ENCODE measurements at places on chromosomes 12 and 14.

GRCh38 chr14:49870908-49871307 is 18.3 kb upstream of the NEMF start:
- DNase-seq, result no peak

GRCh38 chr14:60647081-60647836 is 2.0 kb downstream of the SIX1 start:
- no peak for DNase-seq

DNA sequence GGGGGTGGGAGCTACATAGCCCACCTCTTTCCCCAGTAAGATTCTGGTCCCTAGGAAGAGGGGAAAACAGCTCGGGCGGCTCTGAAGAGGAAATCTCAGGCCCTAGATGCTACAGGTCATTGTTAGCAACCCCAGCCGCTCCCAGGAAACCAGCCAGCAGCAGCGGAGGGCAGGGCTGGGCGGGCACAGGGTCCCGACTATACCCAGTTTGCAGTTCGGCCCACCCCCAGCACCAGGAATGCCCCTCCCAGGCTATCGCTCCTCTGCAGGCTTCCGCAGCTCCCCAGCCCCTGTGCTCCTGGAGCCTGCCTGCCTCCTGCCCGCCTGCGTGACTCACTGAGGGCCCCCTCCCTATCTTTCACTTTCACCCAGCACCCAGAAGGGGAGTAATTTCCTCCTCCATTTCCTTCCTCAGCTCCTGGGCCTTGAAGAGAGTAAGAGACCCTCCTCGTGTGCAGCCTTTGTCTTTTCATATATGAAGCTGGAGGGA is 27.2 kb upstream of the PNMA1 start:
- no peak for DNase-seq

- DNase-seq, result no peak
These were observed 22.1 kb downstream of the LGMN start for GRCh38 chr14:92726135-92726932.

GRCh38 chr14:91376547-91377477 is 40.8 kb downstream of the CCDC88C start:
- DNase-seq, result no peak

GRCh38 chr14:34029921-34030334 is 79.1 kb upstream of the EGLN3 start:
- no peak for DNase-seq

- no peak for DNase-seq
These were observed 455.5 kb downstream of the RGS6 start for GRCh38 chr14:72387726-72388125.

GRCh38 chr12:121285856-121286255 is 10.7 kb downstream of the CAMKK2 start:
- no peak for DNase-seq

- no peak for DNase-seq
These were observed 21.8 kb upstream of the EIF2B2 start for GRCh38 chr14:74980731-74981461.

DNA sequence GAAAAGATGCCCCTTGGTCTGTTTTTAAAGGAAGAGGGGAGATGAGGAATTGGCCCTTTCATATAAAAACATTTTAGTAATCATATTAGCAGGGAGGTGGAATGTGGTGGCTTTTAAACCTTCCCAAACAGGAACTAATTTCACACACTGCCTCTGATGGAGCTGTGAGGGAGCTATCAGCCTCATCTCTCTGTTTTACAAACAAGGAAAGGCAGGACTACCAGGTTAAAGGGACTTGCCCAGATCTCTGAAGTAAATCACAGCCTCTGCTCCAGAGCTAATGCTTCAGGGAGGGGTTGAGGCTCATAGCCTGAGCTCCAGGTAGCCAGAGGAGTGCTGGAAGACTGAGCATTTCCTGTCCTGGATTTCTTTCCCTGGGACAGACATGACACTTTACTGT is 1.1 kb upstream of the BMP4 start:
- DNase-seq, result no peak

DNA sequence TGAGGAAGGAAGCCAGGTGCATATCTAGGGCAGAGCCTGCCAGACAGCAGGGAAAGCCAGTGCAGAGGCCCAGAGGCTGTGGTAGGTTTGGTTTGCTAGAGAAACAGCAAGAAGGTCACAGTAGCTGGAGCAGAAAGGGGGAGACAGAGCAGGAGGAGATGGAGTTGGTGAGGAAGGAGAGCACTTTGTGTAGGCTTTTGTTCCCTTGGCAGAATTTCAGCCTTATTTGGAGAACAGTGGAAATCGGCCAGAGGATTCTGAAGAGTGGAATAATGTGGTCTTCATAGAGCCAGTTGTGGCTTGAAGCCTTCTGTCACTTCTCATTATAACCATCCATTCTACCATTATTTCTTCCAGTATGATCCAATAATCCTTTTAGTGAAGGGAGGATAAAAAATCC is 212.9 kb upstream of the FAR2 start:
- DNase-seq, result no peak

- DNase-seq, result no peak
These were observed 39.8 kb downstream of the RNF34 start for GRCh38 chr12:121439715-121440114.

- no peak for DNase-seq
These were observed 746 bp upstream of the DUSP16 start for GRCh38 chr12:12563290-12563928.

- no peak for DNase-seq
These were observed 47.9 kb upstream of the PLEKHG7 start for GRCh38 chr12:92654929-92655328.

GRCh38 chr12:105982022-105982421 is 156.7 kb downstream of the NUAK1 start:
- no peak for DNase-seq

- no peak for DNase-seq
These were observed 94.0 kb upstream of the DYNC1H1 start for GRCh38 chr14:101870273-101870939.

- DNase-seq, result no peak
These were observed 558 bp downstream of the TEX22 start for GRCh38 chr14:105398726-105399465.

- DNase-seq, result no peak
These were observed 701.8 kb downstream of the TMTC2 start for GRCh38 chr12:83388551-83388950.

GRCh38 chr14:100554082-100554677 is 33.0 kb downstream of the BEGAIN start:
- DNase-seq, result no peak

DNA sequence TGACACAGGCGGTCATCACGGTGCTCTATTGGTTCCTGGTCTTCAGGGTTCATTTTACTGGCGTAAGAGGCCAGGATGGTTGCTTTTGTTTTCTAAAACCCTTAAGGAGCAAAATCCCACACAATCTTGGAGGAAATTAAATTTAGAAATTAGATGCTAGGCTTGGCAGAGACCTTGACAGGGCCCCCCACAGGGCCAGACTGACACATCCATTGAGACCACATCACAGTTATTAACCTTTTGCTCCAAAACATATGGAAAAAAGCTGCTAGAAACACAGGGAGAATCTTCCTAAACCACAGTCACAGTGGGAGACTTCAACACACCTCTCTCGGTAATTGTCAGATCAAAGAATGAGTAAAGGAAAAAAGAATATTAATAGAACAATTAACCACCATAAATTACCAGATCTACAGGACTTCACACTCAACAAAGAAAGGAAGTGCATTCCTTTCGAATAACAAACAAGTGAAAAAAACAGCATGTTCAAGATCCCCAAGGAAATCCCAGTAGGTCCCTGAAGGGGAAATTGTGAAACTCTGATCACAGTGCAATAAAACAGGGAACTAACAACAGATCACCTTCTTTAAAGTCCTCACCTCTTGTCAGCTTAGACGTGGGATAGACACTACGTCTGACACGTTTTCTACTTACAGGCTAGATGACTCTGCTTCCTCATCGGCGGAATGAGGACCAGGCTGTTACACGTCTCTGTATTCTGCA is 40.2 kb upstream of the TMEM179 start:
- no peak for DNase-seq

- no peak for DNase-seq
These were observed 218.7 kb upstream of the PELI2 start for GRCh38 chr14:55899531-55899930.

- DNase-seq, result no peak
These were observed 19.3 kb upstream of the LLPH start for GRCh38 chr12:66149702-66150398.

DNA sequence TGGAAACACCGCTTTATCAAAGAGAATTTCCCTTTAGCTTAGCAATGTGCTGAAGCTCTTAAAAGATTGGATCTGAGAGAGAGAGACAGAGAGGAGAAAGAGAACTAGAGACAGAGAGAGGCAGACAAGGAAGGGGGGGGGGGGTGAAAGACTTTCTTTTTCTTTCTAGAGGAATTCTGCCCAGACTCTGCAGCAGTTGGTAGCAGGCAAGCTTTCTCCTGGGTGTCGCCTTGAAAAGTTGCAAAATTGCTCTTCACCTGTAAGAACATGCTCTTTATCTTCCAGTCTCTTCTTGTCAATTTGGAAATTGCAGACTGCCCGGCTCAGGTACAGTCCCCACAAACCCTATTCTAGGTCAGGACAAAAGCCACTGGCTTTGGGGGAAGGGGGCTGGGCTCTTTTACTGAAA is 2.9 kb upstream of the OTX2 start:
- no peak for DNase-seq

DNA sequence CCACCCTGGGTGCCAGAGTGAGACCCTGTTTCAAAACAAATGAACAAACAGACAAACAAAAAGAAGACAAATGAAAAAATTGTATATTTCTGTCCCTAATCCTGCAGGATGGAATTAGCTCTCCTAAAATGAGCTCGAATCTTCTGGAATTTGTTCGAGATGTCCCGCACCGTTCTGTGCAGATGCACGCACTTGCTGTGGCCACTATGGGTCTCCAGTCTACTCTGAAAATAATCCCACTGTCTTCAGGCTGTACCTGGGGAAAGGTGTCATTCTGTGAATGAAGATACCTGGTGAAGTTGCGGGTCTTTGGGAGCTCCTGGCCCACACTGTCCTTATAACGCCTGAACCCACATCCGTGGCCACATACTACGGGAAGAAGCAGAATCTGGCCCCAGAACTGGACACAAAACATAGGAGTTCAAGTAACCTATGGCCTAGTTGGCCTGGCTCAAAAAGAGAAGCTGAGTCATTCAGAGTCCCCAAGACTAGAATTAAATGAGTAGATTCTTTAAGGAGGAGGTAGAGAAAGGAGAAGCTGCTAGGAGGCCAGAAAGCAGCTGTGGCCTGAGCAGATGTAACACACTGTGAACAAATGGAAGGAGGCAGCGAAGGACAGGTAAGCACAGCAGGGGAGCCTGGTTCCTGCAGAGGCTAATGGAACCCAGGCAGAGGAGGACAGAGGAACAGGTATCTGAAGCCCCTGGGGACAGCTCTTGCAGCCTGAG is 108.6 kb downstream of the FOXN3 start:
- DNase-seq, result no peak

GRCh38 chr14:101405171-101405883 is 156.0 kb upstream of the DIO3 start:
- DNase-seq, result no peak

DNA sequence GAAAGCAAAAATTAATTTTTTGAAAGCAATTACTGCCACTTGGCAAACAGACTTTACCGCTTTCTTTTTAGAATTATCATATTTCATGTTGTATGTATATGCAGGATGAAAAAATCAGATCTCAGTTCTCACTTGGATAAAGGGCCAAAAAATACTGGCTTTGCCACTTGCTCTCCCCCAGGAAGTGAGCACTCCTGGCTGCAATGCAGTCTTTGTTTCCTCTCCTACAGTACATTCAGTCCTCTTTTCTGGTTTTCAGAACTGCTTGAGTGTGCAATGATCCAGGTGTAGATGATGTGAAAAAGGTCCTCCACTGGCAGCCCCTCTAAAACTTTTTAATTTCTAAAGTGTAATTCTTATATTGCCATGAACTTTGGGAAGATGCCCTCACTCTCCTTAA is 183.4 kb downstream of the SLC25A21 start:
- no peak for DNase-seq

DNA sequence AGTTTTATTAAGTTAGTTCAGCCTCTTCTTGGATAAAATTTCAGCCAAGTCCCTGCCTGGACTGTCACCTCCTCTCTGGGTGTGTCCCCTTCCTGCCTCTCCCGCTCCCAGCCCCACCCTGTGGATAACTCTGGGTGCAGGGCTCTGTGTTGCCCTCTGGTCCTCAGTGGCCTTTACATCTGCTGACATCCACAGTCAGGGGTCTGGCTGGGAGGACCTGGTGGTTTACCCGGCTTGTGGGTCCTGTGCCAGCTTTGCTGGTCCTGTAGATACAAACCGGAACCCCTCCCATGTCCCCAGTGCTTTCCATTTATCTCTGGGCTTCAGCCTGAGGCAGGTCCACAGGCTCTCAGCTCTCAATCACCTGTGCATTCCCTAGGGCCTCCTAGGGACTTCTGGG is 28.9 kb upstream of the PLEKHG3 start:
- DNase-seq, result no peak

DNA sequence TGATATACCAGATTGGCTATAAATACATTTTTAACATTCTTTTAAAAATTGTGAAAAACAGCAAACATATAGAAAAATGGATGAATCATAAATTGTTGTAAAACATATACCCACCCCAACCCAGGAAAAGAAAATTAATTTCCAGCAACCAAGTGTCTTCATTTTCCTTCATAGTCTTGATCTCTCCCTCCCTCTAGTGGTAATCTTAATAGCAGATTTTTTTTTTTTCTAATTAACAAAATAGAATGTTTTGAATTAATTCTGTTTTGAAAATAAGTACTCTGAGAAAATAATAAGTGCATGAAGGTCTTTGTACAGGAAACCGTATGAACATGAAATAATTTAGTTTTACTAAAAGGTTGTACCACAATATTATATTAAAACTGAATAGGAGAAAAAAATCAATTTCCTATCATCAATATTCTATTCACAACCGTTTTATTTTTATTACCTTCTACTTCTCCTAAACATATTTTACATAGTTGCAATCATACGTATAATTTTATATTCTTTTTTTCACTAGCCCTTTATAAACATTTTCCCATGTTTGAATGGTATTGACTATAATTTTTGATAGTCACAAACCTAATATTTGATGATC is 7.0 kb downstream of the ETNK1 start:
- no peak for DNase-seq

DNA sequence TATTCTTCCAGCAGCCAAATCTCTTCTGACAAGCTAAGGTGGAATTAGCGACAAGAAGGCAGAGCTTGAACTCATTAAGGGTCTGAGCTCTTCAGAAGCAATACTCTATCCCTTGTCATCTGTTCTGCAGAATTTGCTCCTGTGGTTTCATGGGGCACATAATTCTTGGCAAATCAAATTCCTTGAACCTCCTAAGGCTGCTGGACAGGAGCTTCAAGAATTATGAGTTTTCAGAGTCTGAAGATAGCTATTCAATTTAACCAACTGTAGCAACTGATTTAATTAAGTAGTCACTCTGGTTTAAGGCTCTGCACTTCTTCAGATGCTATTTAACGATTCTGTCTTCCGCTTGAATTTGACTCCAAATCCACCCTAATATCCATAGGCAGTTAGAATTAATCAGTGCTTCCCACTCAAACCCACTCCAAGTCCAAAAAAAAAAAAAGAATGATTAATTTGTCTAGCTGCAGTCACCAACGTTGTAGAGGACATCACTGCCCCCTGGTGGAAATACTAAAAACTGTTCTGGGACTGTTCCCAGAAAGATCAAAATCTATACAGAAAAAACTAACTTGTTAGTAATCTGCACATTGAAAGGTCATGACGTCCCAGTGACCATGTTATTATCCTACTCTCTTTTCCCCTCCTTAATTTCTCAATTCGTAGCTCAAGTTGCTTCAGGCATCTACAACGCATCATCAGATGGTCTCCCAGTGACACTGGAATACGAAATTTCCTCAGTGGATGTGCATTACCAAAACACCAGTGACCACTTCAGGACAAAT is 169.9 kb downstream of the KIF21A start:
- no peak for DNase-seq
